EL (cell line): ENCODE measurements at places on chromosomes 11 and 22.

DNA sequence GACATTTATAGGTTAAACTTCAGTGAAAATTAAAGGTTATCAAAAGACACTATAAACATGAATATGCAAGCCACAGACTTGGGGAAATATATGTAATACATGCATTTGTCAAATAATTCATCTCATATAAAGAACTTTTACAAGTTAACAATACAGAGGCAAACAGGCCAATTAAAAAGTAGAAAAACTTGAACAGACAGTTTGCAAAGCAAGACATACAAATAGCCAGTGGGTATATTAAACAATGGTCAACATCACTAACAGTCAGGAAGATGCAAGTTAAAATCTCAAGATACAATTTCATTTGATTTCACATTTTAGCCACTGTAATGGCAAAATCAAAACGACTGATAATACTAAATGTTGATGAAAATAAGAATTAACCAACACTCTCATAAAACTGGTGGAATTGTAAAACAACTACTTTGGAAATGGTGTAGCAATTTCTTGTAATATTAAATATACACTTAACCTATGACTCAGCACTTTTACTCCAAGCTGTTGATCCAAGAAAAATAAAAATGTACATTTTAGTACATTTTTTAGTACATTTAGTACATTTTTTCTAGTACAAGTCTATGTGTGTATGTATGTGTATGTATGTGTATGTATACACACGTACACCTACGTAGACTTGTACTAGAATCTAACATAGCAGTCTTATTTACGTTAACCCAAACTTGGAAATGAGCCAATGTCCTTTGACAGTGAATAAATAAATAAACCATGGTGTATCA lies 62.8 kb downstream of the LRRC74B start:
- no peak for DNase-seq

GRCh38 chr11:13262096-13262495 lies 15.5 kb upstream of the BMAL1 start:
- peak; percentile 3 for DNase-seq

DNA sequence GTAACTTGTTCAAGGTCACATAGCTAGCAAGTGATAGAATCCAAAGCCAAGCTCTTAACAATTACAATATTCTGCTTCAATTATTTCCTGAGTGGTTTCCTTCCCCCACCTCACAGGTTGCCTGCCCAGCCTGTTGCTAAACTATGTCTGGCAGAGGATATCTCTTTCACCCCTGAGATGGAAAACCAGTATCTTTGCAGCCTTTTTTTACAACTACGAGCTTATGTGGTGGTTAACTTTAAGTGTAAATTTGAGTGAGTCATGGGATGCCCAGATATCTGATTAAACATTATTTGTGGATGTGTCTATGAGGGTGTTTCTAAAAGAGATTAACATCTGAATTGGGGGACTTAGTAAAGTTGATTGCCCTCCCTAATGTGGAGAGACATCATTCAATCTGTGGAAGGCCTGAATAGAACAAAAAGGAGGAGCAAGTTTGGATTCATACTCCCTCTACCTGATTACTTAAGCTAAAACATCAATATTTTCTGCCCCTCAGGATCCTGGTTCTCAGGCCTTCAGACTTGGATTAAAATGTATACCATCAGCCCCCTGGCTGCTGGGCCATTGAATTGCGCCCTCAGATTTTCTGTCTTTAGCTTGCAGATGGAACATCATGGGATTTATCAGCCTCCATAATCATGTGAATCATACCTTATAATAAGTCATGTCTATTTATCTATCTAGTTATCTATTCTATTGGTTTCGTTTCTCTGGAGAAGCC lies 911.9 kb downstream of the METTL15 start:
- peak; percentile 76 for DNase-seq

GRCh38 chr22:33247758-33248157 lies 189.6 kb upstream of the SYN3 start:
- no peak for DNase-seq

- no peak for DNase-seq
Observed at GRCh38 chr11:17260020-17260419, 16.5 kb upstream of the NUCB2 start.

GRCh38 chr11:102451681-102452460 lies 694 bp downstream of the TMEM123 start:
- DNase-seq: peak; percentile 60
